ENCODE measurements at places on chromosomes 16 and 17. TPM values are rescaled to one million over a fixed set of nuclear protein-coding genes. Genes with fewer than 3 reads are reported as not detected.

- DNase-seq = no peak
Observed at GRCh38 chr16:51305337-51305736, 154.3 kb upstream of the SALL1 start.

DNA sequence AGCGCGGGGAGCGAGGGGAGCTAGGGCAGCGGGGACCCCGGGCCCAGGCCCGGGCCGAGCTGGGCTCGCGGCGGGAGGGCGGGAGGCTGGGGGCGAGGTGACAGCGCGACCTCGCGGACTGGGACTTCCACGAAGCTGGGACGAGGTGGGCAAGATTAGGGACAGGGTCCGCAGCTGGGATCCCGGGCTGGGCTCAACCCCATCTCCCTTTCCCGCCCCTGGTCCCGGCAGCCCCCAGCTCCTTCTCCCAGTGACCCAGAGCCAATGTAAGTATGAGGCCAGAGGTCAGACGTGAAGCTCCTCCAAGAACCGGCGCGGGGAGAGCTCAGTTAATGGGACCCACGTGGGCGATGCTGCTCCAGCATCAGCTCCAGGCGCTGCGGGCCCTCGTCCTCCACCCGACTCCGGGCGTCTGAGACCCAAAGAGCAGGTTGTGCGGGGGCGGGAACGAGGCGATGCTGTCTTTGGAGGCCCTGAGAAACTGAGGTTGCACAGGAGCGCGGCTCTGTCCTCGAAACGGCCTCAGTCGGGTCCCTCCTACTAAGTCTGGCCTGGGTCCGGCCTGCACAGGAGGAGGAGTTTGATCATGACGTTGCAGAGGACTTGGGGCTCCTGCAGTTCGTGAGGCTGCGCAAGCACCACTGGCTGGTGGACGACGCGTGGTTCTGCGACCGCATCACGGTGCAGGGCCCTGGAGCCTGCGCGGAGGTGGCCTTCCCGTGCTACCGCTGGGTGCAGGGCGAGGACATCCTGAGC lies 585 bp downstream of the ALOX12 start:
- no peak for DNase-seq

- no peak for DNase-seq
Observed at GRCh38 chr17:77572065-77572601, 386.4 kb upstream of the TNRC6C start.

The CRYBA1 gene
- not detected for polyA plus RNA-seq

GRCh38 chr17:41360296-41360995 lies 9.2 kb downstream of the KRT33B start:
- DNase-seq = peak; percentile 41

The CD2BP2 gene
- polyA plus RNA-seq = 29.9 TPM

The DCTPP1 gene
- polyA plus RNA-seq = 38.5 TPM

The ABCC1 gene
- 5.7 TPM for polyA plus RNA-seq

DNA sequence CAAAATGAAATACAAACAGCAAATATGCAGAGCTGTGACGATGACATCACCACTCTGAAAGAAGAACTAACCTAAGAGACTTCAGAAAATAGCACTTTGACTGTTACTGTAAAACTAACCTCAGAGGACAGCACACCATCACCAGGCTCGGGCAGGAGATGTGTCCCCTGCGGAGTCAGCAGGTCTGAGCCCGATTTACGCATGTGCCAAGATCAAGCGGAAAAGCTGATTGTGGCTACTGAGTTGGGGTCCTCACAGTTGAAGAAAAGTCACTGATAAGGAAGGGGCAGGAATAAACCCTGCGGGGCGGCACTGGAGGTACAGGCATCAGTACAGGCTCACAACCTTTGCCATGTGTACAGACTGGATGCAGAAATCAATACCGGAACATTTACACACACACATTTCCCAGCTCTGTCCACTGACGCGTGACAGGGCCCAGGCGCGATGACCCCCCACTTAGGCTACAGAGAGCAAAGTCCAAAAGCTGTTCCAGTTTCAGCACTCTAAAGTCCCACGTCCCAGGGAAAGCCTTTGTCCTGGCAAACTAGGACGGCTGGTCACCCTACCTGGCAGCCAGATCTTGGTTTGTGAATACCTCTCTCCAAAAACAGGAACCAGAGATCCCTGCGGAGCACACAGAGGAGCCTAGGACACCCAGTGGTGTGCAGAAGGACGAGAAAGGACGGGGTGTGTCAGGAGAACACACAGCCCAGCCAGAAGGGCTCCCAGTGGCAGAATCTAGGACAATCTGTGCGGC lies 21.5 kb downstream of the TRAP1 start:
- DNase-seq = no peak

GRCh38 chr17:45992904-45993303 lies 6.1 kb upstream of the STH start:
- DNase-seq = no peak

The CCL11 gene
- 0.24 TPM for polyA plus RNA-seq

- DNase-seq = no peak
Observed at GRCh38 chr17:79325709-79326430, 251.2 kb downstream of the ENGASE start.

GRCh38 chr17:17849147-17849820 lies 12.5 kb upstream of the SREBF1 start:
- DNase-seq = no peak

- DNase-seq = no peak
Observed at GRCh38 chr16:1698680-1699079, 7.3 kb upstream of the MAPK8IP3 start.

GRCh38 chr16:19524616-19525384 lies 1.1 kb downstream of the CCP110 start:
- no peak for DNase-seq

GRCh38 chr16:74026373-74027281 lies 270.0 kb upstream of the PSMD7 start:
- DNase-seq = peak; percentile 31

The TRPV3 gene
- 1.4 TPM for polyA plus RNA-seq

The TMEM132E gene
- 0.12 TPM for polyA plus RNA-seq

GRCh38 chr17:78458091-78458490 lies 79.6 kb downstream of the PGS1 start:
- DNase-seq = no peak

GRCh38 chr16:14658063-14658462 lies 25.3 kb downstream of the BFAR start:
- no peak for DNase-seq

The SPEM3 gene
- polyA plus RNA-seq = not detected

DNA sequence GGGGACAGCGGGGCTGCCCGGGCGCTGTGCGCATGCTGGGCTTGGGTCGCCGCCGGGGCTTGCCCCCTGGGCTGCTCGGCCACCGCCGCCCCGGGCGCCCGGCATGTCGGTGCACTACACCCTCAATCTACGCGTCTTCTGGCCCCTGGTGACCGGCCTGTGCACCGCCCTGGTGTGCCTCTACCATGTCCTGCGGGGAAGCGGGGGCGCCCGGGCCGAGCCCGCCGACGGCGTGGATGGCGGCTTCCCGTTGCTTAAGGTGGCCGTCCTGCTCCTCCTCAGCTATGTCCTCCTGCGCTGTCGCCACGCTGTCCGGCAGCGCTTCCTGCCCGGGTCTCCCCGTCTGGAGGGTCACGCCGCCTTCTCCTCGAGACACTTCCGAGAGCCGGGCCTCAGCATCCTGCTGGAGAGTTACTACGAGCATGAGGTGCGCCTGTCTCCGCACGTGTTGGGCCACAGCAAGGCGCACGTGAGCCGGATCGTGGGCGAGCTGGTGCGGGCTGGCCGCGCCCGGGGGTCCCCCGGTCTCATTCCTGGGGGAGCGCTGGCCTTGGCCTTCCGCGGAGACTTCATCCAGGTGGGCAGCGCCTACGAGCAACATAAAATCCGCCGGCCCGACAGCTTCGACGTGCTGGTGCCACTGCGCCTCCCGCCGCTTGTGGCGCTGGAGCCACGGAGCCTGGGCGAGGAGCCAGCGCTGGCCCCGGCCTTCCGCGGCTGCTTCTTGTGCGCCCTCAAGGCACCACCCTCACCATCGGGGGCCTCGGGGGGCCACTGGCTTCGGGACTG lies 789 bp downstream of the ITPRIPL2 start:
- DNase-seq = peak; percentile 92

- no peak for DNase-seq
Observed at GRCh38 chr17:57918017-57918895, 37.0 kb downstream of the CUEDC1 start.

The SMIM5 gene
- polyA plus RNA-seq = 9.0 TPM

GRCh38 chr17:32285746-32286517 lies 20.3 kb downstream of the RHBDL3 start:
- no peak for DNase-seq

- DNase-seq = no peak
Observed at GRCh38 chr16:87550495-87550961, 51.8 kb upstream of the JPH3 start.

GRCh38 chr16:65846210-65846602 lies 520.3 kb upstream of the CDH5 start:
- no peak for DNase-seq

DNA sequence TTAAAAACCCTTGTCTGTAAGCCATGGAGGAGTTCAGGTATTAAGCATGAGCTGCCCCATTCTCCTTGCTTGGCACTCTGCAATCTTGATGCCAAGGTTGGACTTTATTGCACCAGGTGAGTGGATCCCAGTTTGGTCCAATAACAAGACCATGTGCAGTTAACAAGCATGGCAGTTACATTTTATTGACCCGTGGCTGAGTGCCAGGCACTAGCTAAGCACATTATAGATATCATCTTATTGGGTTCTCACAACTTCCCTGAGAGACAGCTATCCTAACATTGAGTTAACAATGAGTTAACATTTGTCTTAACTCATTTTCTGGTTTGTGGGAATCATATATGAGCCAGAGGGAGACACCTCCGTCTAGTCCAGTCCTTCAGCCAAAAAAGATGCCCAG lies 21.8 kb downstream of the LYRM9 start:
- DNase-seq = no peak

DNA sequence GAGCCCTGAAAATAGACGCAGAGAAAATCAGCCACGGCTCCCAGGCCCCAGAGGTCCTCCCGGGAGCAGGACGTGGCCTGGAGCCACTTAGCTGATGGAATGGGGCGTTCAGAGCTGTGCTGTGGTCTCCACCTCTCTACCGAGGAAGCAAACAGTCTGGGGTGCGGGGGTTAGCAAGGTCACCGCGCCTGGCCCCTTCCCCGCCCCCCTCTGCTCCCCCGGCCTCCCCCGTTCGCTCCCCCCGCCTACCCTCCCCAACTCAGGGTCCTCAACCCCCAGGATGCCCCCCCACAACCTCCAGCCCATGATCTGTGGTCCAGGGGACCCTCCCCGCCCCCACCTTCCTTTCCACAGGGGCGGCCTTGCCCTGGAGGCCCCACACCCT lies 20.6 kb upstream of the C1QTNF8 start:
- DNase-seq = no peak

The PLD2 gene
- 19.3 TPM for polyA plus RNA-seq

DNA sequence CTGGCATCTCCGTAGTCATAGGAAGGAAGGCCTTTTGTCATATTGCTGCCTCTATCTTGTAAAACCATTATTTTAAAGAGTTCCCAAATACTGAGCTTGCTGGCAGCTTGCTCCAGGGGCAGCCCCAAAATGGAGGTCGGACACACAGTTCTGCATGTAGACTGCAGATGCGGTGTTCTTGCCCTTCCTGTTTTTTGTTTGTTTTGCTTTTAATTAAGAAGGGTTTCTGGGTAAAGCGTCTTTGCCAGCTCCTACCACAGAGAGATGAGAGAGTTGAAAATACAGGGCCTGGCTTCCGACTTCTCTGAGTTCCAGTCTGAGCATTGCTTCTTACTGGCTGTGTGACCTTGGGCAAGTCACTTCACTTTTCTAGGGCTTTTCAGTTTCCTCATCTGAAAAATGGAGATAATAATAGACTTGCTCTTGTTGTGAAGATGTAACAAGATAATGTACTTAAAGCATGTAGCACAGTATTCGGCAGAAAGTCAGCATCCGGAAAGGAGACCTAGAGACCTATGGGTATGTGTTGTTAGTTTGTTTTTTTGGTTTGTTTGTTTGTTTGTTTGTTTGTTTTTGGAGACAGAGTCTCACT lies 67.8 kb upstream of the GSE1 start:
- no peak for DNase-seq

GRCh38 chr17:49370971-49371834 lies 9.2 kb upstream of the ZNF652 start:
- no peak for DNase-seq

- DNase-seq = no peak
Observed at GRCh38 chr16:57537581-57538234, 1.3 kb upstream of the CCDC102A start.

The NACA2 gene
- 0.64 TPM for polyA plus RNA-seq

DNA sequence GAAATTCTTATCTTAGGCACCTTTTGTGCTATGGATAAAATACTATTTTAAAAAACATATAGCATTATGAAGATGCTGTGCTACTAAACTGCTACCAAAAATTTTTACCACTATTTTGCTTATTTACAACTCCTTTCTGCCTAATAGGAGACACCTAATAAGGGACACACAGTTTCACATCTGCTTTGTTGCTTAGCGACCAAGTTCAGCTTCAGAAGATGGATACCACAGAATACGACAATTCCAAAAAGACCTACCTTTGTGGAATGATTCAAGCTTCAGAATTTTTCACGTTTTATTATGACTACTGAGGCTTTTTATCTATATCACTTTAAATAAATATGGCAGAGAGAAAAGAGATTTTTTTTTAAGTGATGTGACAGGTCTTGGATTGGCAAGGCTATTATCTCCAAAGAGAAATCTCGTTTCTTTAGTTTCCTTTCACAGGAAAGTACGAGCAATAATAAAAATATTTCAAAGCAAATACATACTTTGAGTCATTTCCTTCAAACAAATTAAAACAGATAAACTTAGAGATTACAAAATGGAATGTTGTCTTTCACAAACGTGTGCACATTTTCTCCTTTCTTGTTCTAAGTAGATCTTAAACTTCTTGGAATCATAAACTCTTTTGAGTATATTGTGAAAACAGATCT lies 35.4 kb downstream of the SPAG9 start:
- DNase-seq = no peak

GRCh38 chr16:22948603-22949368 lies 134.8 kb downstream of the HS3ST2 start:
- DNase-seq = peak; percentile 30

GRCh38 chr17:39640591-39641031 lies 3.7 kb downstream of the STARD3 start:
- no peak for DNase-seq

GRCh38 chr17:77211681-77212080 lies 70.9 kb downstream of the SEC14L1 start:
- DNase-seq = no peak

DNA sequence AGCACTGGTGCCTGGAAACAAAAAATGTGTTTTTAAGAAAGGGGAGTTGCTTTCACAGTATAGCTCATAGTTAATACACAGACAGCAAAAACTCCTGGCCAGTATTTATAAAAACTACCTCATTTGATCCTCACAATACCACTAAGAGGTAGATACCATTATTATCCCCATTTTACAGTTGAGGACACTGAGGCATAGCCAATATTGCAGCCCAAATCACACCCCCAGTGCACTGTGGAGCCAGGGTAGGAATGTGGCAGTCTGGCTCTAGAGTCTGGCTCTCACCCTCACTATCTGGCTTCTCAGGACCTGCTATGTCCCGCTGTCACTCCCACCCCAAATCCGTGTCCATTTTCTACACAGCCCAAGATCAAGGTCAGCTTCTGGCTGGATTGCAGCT lies 2.6 kb downstream of the ARHGAP23 start:
- DNase-seq = no peak
